ENCODE measurements at places on chromosomes 4 and X. TPM values are rescaled to one million over a fixed set of nuclear protein-coding genes. Genes with fewer than 3 reads are reported as not detected.

ART3 gene
- 38.9 TPM for total RNA-seq

- DNase-seq, result no peak
Measured at GRCh38 chr4:26568446-26568994, 15.4 kb upstream of the TBC1D19 start.

DNA sequence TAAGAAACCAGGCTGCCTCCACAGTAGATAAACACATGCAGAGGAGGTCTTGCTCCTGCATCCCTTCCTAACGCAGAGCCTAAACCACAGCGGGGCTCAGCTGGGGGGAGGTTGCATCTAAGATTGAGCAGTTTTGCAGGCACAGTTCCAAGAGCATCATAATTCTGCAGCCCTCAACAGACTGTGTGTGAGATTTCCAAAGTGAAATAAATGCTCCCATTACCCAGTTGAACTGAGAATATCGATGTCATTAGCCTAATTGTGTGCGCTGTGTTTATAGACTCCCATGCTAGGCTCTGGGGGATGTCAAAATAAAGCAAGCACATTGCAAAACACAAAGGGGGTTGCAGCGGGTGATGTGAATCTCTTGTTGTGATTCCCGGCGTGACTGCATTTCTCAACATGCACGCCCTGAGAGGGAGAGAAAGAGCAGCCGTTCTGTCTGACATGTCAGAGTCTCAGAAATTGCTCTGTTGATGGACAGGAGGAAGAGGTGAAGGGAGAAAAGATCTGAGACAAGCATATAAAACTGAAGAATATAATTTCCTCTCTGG is 150.0 kb upstream of the PSAPL1 start:
- no peak for DNase-seq

CSAG1 gene
- total RNA-seq, result not detected

DNA sequence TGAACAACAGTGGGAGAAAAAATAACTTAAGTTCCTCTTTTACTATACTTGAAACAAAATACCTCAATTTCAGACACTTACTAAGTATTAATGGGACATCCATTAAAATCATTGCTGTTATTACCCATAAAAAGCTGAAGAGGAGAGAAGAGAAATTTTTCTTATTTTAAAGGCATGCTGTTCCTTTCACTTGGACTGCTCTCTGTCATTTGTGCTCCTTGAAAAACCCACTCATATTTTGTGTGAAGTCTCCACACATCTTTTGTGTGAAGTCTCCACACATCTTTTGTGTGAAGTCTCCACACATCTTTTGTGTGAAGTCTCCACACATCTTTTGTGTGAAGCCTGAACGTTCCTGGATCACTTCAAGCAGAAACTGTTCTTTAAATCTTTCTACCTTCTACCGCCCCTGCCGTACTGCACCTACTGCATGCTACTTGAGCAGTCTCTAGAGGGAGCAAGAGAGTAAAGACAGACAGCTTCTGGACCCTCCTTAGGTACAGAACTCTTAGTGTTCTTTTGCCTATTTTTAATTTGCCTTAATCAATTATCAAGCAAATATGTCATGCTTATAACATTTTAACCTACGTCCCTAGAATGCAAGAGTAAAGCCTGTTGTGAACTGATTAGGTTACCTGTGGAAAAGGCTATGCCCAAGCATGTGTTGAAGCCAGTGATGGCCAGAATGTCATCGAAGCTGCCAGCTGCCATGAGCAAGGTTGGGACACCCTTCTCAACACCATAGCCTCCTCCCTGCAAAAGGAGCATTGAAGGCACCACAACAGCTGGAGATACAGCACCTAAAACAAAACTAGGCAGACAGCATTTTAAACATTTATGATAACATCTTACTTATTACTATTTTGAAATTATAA is 27.1 kb upstream of the SLC9B1 start:
- no peak for DNase-seq

DNA sequence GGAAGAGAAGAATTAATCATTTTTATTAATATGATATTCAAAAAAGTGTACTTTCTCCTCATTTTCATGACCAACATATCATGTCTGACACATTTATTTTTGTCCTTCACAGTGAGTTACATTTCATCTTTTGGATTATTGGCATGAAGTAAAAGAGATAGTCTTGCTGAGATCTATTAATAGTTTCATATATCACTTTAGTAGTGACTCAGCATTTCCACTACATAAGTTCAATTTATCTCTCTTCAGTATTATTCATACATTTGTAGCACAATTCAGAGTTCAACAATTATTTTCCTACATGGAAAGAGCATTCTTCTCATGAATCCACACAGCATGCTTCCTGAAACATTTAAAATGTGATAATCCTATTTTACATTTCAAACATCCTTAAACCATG is 1461.1 kb downstream of the TECRL start:
- no peak for DNase-seq

TMEM255A gene
- total RNA-seq, result 0.40 TPM

GRCh38 chrX:13440176-13440575 is 120.3 kb upstream of the ATXN3L start:
- DNase-seq, result no peak

DNA sequence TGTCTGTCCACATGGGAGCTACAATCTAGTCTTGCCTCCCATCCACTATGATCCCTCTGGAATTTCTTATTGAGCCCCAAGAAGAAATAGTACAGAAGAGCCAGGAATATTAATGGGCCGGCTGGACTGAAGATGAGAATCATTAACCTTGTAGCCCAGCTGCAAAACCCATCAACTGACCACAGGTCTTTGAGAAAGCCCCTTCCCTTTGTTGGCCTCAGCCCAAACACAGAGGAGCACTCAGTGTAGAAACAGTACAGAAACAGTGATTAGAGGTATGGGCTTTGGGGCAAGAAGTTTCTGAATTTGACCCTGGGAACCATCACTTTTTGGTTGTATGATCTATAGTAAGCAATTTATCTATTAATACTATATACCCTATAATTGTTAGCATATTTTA is 76.8 kb upstream of the RAB40AL start:
- DNase-seq, result no peak

DNA sequence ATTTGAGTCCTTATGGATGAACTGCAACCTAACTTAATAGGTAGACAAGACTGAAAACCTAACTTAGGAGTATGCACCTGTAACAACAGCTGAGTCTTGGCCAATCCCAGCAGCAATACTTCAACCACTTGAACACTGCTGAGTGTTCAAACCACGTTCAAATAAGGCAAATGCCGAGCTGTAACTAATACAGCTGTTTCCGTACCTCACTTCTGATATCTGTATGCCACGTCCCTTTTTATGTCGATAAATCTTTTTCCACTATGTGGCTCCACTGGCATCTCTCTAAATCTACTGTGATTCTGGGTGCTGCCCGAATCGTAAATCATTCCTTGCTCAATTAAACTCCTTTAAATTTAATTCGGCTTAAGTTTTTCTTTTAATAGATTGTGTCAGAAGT is 459.7 kb downstream of the INPP4B start:
- DNase-seq, result no peak

GSX2 gene
- total RNA-seq, result not detected

DNA sequence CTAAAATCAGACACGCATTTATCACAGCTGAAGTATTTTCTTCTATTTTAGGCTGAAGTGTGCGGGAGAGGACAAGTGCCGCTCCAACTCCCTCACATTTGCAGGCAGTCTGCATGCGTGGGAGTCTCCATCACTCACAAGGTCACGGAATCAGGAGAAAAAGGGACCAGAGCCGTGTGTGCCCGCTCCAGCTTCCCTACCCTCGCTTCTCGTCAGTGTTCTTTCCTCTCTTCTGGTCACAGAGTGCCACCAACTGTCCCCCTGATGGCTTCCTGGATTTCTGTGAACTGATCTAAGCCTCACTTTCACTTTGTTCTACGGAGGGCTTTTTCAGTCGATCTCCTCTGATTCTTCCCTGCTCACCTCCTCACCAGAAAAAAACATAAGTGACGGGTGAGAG is 407.4 kb upstream of the AADAT start:
- no peak for DNase-seq

DNA sequence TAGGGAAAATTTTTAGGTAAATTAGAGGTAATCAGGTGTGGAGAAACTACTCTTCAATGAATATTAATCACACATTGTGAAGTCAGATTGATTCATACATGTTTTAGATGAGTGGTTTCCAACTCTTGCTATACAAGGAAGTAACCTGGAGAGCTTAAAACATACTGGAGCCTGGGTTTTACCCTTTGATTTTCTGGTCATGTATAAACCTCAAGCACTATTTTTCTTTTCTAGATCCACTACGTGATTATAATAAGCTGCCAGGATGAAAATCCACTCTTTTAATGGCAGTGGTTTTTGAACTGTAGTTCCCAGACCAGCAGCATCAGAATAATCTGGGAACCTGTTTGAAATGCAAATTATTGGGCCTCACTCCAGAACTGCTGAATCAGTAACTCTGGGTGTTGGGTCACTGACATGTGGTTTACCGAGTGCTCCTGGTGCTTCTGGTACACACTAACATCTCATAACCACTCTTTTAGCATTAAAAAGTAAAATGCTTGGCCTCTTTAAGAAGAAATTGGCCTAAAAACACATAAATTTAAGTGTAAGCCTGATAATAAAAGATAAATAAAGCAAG is 63.4 kb downstream of the DCAF12L1 start:
- no peak for DNase-seq

GRCh38 chr4:26015906-26016305 is 101.9 kb downstream of the SMIM20 start:
- no peak for DNase-seq

DNA sequence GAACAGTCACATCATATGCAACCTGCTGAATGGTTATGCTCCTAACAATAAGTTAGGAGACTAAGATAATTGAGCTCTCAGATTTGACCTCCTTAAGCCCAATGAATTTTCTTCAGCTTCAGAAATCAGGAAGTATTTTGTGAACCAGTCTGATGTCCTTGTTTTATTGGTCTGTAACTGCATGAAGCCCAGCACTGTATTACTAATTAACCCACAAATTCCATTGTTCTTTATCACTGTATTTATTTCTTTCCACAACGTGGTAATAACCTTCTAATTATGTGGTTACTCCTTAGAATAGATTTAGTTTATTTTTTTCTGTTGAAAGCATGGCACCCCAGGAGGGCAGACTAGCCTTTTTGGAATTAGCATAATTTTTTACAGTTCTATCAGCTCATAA is 3.9 kb upstream of the MFAP3L start:
- DNase-seq, result no peak

- no peak for DNase-seq
Measured at GRCh38 chr4:175253184-175253902, 335.2 kb downstream of the ADAM29 start.

MAGEA10 gene
- not detected for total RNA-seq

GRCh38 chr4:153061971-153062370 is 125.8 kb downstream of the FHDC1 start:
- DNase-seq, result no peak

DNA sequence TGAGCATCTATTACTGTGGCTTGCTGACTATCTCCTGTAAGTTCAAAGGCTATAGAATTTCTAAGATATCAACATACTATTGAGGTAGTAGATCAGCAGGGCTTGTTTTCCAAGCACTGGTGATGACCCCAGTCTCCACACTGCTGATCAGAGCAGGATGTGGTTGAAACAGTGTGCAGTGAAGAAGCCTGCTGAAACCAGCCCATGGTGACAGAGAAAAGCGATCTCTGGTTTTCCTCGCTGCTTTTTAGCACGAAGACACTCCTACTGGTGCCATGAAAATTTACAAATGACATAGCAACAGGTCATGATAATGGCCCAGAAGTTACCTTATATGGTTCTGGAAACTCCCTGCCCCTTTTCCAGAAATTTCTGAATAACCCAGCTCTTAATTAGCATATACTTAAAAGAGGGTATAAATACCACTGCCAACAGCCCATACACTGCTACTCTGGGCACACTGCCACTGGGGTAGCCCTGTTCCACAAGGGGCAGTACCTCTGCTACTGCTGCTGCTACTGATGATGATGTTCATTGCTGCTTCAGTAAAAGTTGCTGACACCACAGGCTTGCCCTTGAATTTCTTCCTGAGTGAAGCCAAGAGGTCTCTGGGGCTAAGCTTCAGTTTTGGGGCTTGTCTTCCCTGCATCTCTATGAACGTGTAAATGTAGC is 1689.5 kb upstream of the PCDH10 start:
- no peak for DNase-seq

- DNase-seq, result no peak
Measured at GRCh38 chrX:110226931-110227330, 91.0 kb downstream of the AMMECR1 start.

DNA sequence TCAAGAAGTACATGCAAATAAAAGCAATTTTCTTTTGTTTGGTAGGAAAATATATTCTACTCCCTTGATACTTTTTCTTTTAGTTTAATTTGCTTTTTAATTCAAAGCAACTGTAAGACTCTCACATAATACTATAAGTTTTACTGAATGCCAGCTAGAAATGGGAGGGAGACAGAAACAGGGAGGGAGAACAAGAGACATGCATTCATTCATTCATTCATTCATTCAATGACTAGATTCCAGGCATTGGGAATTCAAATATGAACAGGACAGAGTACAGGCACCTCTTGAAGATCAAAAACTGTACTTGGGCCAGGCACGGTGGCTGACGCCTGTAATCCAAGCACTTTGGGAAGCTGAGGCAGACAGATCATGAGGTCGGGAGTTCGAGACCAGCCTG is 85.6 kb downstream of the THOC2 start:
- no peak for DNase-seq

DNA sequence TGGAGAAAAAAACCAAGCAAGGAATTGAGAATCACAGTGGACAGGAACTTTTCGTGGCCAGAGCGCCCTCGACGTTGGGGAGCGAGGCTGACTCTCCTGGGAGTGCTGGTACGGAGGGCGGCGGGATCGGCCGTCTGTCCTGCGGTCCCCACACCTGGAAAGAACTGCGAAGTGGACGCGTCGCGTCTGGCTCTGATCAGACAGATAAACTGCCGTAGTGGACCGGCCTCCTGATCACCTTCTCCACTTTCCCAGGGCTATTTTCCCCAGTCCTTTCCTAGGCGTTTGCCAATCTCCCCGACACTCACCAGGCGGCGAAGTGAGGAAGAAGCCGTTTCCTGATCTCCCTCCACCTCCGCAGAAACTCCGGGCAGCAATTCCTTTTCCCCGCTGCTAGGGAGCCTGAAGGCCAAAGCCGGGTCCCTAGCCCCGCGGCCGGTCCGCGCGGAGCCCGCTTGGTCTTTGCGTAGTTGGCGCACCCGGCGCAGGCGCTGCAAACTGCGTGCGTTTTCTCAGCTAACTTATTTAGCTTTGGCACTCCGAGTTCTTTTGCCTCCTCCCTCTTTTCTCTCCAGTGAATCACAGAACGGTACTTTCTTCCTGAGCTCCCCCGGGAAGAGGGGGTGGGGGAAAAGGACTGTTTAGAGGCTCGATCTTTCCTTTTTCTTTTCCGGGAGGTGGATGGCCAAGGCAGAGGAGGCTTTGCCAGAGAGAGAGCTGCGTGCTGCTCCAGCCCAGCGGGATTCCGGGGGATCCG is at the start of gene ARSJ:
Gene ARSJ, minus strand, starts transcription at position 500 of the 757 bp plus-strand sequence. CDS start 813 bp downstream, outside the sequence.
- peak; percentile 51 for DNase-seq

DNA sequence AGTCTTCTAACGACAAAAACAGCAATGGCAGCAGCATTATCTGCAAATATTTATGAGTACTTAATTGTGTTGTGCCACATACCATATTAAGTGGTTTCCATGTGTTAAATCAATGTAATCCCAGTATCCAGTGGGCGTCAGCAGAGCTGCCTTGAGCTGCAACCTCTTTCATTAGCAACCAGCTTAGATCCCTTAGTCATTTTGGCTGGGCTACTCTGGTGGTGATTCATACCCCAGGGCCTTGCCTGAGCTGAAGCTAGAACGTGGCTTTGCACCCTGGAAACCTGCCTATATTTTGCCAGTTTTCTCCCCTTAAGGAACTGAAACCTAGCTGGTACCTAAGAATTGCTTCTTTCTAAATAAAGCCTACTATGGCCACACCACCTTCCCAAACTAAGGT is 474.3 kb upstream of the FTHL17 start:
- no peak for DNase-seq

GRCh38 chr4:126513596-126513995 is 1119.2 kb upstream of the INTU start:
- DNase-seq, result no peak
